Activated T-helper 2 cell treated with anti-CD3 and anti-CD28 coated beads, Interferon-gamma antibody, Interleukin-2, Interleukin-4, amounts not matched to agents 10 μg/mL and 5 μg/mL and 100 μg/mL, durations not matched to agents 14 hours and 24 hours and 36 hours (primary cell): ENCODE measurements at places on chromosomes 5 and 9. TPM values are rescaled to one million over a fixed set of nuclear protein-coding genes. Genes with fewer than 3 reads are reported as not detected.

Gene ZFP2
- 0.18 TPM in 1 of 2 replicates, not detected in the other for total RNA-seq

GRCh38 chr5:14880688-14881087 is 9.1 kb upstream of the ANKH start:
- DNase-seq: no peak
- no peak overlapping the region for H3K4me3 ChIP-seq
- H3K36me3 ChIP-seq: no peaks in the 10 kb centered on the region
- no peak overlapping the region for H3K27ac ChIP-seq

Gene C6
- total RNA-seq: not detected in 2 replicates

GRCh38 chr9:101582553-101582952 is 12.2 kb downstream of the PPP3R2 start:
- no peak for DNase-seq
- H3K4me1 ChIP-seq: peaks cover 6% of the 10 kb centered on the region
- no peaks in the 10 kb centered on the region for H3K36me3 ChIP-seq
- H3K4me3 ChIP-seq: no peak overlapping the region

DNA sequence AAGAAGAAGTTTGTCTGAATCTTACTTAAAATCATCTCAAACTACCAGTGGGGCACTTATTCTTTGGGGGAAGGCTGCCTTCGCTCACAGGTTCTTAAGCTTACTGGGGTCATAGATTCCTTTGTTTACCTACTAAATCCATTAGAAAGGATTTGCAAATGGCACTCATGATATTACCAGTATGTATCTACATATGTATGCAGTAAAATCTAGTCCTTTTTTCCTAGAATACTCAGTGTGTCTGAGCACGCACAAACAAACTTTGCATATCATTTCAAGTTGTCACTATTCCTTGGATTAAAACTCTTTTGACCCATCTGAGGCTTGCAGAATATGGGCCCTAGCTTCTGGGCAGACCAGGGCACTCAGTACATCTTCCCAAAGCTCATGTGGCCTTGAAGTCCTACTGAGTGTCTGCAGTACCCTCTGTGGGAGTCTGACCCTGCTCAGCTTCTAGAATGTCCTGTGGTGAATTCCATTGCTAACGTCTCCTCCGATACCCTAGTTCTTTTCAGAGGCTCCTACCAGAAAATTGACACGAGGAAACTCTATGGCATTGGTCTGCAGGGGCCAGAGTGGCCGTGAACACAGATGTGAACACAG is 297.9 kb downstream of the SLIT3 start:
- H3K27me3 ChIP-seq: peaks cover 4% of the 10 kb centered on the region
- no peak overlapping the region for H3K4me3 ChIP-seq
- H3K4me1 ChIP-seq: no peaks in the 10 kb centered on the region
- H3K27ac ChIP-seq: no peak overlapping the region

Gene CLIC3
- not detected in 2 replicates for total RNA-seq

GRCh38 chr9:4126184-4126865 is 173.5 kb downstream of the GLIS3 start:
- H3K4me3 ChIP-seq: no peak overlapping the region
- no peak for DNase-seq
- H3K27ac ChIP-seq: no peak overlapping the region
- no peaks in the 10 kb centered on the region for H3K36me3 ChIP-seq
- H3K27me3 ChIP-seq: peaks cover 3% of the 10 kb centered on the region

DNA sequence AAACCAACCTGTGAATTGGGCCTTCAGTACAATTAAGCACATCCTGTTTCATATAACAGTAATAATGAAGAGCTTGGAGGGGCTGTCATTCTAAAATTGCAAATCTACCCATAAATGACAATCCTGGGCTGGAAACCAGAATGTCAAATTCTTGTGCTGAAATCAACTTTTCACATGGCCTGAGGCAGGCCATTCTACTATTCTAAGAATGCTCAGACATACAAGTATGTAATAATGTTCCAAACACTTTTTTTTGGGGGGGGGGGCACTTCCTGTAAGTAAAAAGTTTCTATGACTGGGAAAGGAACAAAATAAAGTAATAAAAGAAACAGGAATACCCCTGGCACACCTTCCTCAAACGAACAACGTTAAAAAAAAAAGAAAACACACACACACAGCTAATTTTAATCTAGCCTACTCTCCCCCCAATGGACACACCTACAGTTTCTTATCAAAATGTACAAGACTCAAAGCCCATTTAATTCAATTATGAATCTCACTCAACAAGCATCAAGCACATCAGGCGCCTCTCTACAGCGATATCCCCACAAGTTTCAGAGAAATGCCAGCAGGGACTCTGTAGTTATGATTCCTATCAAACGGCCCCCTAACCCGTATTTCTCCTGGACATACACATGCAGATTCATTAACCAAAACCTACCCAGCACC is 1.4 kb downstream of the ETF1 start:
- H3K27ac ChIP-seq: peak overlapping the region; percentile 100
- no peaks in the 10 kb centered on the region for H3K27me3 ChIP-seq
- H3K4me1 ChIP-seq: peaks cover 59% of the 10 kb centered on the region
- H3K36me3 ChIP-seq: peaks cover 69% of the 10 kb centered on the region
